ENCODE measurements at places on chromosomes 11 and 22. TPM values are rescaled to one million over a fixed set of nuclear protein-coding genes. Genes with fewer than 3 reads are reported as not detected.
A peak's percentile ranks its signal among the peaks of the same experiment; 100 is the strongest.

The DCHS1 gene
- 0.24 TPM for total RNA-seq

DNA sequence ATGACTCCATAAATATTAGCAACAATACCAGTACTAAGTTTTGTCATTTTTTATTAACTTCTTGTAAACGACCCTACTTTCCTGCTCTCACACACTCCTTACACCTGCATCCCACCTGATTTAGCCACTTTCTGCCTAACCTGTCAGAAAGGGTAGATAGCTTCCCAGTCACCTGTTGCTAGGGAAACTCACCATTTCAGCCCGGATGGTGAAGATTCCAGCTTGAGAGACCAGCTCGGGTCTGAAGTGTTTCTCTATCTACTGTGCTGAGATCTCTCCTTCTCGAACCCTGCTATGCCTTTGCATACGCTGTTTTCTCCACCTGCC is at the start of gene PARVG:
Gene PARVG, plus strand, starts transcription at position 220 of the 327 bp plus-strand sequence. CDS start 2,405 bp downstream, outside the sequence.
- H3K27ac ChIP-seq, result peak within 1 kb of the TSS; percentile 97
- peaks cover 19% of the 10 kb centered on the region for H3K4me1 ChIP-seq

- no peak for DNase-seq
These were observed 40.2 kb upstream of the EED start for GRCh38 chr11:86204356-86204755.

DNA sequence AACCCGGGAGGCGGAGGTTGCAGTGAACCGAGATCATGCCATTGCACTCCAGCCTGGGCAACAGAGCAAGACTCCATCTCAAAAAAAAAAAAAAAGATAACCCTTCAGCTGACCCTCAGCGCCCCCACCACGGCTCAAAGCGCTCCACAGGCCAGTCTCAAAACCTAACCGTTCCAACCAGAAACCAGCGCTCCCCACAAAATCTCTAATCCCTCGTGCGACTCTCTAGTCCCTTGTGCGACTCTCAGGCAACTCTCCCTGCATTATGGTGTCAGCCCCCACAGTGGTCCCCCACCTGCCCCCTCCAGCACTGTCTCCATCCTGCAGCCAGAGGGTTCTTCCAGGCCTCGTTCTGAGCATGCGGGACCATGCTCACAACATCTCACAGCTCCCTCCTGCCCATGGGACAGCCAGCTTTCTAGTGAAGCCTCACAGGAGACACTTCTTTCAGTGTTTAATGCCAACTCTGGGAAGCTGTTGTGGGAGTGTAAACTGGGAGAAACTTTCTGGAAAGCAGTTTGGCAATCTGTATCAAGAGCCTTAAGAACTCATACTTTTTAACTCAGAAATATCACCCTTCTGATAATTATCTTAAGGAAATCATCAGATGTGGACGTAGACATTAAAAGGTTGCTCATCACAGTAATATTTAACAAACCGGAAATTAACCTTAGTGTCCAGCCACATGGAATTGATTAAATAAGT is 4.2 kb upstream of the RASGRP2 start:
- H3K36me3 ChIP-seq, result peaks cover 14% of the 10 kb centered on the region
- peaks cover 43% of the 10 kb centered on the region for H3K4me1 ChIP-seq
- no peaks in the 10 kb centered on the region for H3K27me3 ChIP-seq
- no peak overlapping the region for H3K27ac ChIP-seq

- H3K36me3 ChIP-seq, result peaks cover 26% of the 10 kb centered on the region
- DNase-seq, result no peak
- no peaks in the 10 kb centered on the region for H3K27me3 ChIP-seq
- no peaks in the 10 kb centered on the region for H3K4me1 ChIP-seq
- no peak overlapping the region for H3K27ac ChIP-seq
- no peak overlapping the region for H3K4me3 ChIP-seq
These were observed 95.4 kb downstream of the RNF169 start for GRCh38 chr11:74844072-74844471.

DNA sequence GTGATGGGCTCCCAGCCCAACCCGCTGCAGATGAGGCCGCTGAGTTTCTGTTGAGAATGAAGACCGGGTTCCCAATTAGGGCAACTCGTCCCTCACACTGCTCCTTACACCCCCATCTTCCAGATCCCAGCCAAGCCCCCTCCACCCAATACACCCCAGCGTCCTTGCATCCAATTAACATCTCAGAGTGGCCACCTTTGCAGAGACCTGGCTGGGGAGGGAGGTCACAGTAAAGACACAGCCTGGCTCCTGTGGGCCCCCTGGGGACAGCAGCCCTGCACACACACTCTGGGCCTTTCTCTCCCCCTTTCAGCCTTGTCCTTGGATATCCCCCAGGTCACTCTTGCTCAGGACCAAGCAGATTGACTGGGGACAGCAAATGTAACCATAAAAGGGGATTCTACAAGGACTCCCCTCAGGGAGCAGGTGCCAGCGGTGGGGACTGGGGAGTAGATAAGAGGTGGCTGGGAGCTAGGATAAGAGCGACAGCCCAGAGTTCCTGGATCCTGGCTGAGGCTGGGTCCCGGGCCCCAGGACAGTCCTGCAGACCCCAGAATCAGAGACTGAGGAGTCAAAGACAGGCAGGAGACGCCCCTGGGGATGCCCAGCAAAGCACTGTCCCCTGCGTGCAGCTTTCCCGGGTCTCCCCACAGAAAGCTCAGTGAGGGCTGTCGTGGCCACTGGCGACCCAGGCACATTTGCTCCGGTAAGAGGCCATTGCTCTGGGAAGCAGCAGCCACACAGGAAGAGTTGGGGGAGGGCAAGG is 8.4 kb downstream of the APOBEC3A start:
- no peak for DNase-seq
- H3K4me1 ChIP-seq, result peaks cover 22% of the 10 kb centered on the region
- H3K27ac ChIP-seq, result no peak overlapping the region

DNA sequence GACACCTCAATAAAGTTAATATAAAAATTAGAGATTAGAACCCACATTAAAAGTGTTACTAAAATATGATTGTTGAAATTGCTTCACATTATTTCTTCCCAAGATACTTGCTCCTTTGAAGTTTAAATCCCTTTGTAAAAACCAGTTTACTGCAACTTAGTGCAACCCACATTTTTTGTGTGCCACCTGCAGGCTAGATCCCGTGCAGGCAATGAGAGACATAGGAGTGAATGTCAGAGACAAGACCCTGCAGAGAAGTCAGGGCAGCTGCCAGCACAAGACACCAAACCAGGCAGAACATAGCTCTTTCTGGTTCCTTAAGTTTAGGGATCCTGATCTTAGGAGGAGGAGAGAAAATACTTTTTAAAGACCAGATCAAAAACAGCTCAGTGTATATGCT is 142.8 kb upstream of the MTNR1B start:
- H3K27me3 ChIP-seq, result peaks cover 3% of the 10 kb centered on the region
- H3K27ac ChIP-seq, result no peak overlapping the region
- no peak for DNase-seq
- H3K36me3 ChIP-seq, result no peaks in the 10 kb centered on the region
- no peak overlapping the region for H3K4me3 ChIP-seq

GRCh38 chr11:74846770-74847169 is 98.1 kb downstream of the RNF169 start:
- no peak overlapping the region for H3K27ac ChIP-seq
- H3K27me3 ChIP-seq, result no peaks in the 10 kb centered on the region
- no peaks in the 10 kb centered on the region for H3K4me1 ChIP-seq
- DNase-seq, result no peak
- H3K4me3 ChIP-seq, result no peak overlapping the region
- H3K36me3 ChIP-seq, result peaks cover 23% of the 10 kb centered on the region

The LRFN4 gene
- total RNA-seq, result 48.4 TPM

DNA sequence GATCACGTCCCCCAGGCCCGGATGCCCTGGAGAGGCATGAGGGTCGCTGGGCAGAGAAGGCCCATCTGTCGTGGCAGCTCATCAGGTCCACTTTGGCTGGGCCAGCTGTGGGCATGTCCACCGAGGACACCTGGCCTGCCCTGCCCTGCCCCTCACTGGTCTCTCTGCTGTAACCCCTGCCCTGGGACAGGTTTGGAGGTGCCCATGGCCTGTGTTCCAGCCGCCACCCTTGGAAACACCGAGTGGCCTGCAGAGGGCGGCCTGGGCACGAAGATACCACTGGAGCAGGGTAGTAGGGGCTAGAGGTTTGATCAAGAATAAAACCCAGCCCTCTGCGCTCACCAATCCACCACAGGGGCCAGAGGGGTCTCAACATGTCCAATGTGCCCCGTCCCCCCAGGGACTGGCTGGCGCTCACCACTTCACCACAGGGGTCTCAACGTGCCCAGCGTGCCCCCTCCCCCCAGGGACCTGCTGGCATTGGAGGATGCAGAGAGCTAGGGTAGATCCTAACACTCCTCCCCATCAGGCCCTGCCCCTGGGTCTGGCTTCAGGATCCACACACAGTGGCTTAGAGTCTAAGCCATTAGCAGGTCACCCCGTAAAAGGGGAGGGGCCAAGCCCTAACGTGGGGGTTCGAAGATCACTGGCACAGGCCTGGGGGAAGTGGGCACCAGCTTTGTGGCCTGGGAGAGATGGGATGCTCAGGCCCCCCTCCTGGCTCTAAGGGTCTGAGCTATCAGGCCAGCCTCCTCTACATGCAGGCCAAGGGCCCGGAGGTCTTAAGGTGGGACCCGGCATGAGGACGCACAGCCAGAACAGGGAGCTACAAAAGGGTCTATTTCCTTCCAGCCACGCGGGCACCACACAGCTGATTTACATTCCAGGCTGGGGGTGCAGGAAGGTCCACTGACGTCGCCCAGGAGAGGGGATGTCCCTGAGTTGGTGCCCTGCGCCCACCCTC is 1.3 kb upstream of the HDAC10 start:
- no peak overlapping the region for H3K27ac ChIP-seq
- H3K36me3 ChIP-seq, result peaks cover 5% of the 10 kb centered on the region
- no peaks in the 10 kb centered on the region for H3K27me3 ChIP-seq
- peak; percentile 54 for DNase-seq
- H3K4me3 ChIP-seq, result no peak overlapping the region

DNA sequence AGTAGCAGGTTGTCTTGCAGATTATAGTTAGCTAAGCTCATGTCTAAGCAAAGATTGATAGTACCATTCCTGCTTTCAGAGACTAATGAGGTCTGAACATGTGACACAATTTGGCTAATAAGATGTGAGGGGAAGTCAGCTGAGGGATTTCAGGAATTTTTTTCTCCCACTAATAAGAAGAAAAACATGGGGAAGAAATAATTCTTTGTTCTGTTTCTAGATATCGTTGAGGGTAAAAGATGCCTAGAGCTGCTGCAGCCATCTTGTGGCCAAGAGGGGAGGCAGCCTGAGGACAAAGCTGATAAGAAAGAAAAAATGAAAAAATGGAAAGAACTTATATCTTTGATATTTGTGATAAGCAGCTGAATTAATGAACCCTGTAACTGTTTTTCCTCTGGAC is 1334.4 kb downstream of the LRRC4C start:
- DNase-seq, result no peak
- no peaks in the 10 kb centered on the region for H3K27me3 ChIP-seq
- H3K27ac ChIP-seq, result no peak overlapping the region
- no peaks in the 10 kb centered on the region for H3K4me1 ChIP-seq
- no peak overlapping the region for H3K4me3 ChIP-seq
- no peaks in the 10 kb centered on the region for H3K36me3 ChIP-seq

- H3K36me3 ChIP-seq, result no peaks in the 10 kb centered on the region
- H3K27me3 ChIP-seq, result peaks cover 5% of the 10 kb centered on the region
- DNase-seq, result no peak
- no peak overlapping the region for H3K4me3 ChIP-seq
- no peak overlapping the region for H3K27ac ChIP-seq
- H3K4me1 ChIP-seq, result no peaks in the 10 kb centered on the region
These were observed 109.9 kb upstream of the AKIP1 start for GRCh38 chr11:8801121-8801520.

- no peaks in the 10 kb centered on the region for H3K27me3 ChIP-seq
These were observed 13.8 kb upstream of the SLC39A13 start for GRCh38 chr11:47394322-47395222.

The EXPH5 gene
- total RNA-seq, result 0.65 TPM

The MMP26 gene
- not detected for total RNA-seq

DNA sequence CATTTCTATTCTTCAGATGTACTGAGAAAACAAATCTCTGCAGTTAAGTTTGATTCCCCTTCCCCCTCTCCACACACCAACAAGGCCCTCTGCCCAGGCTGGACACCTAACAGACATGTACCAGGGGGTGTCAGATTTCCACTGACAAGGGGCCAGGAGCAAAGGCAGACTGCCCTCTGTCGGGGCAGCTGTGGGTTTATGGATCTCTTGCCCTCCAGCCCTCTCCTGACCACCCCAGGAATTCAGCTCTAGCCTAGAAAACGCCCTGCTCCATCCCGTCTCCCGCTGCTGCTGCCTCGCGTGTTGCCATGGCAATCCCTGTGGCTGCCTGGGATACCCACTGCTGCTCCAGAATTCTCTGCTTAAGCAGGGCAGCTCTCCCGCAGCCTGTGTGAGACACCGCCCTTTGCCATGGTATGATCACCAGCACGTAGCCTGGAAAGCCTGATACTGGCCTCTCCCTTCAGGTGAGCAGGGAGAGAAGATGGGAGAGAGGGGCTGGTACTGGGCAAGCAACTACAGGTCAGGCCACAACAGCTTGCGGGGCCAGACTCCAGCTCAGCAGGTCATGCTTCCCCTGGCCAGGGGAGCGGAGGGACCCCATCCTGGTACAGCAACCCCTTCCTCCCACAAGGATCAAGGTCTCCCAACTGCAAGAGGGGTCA is 41.6 kb downstream of the BUD13 start:
- H3K4me1 ChIP-seq, result peaks cover 12% of the 10 kb centered on the region
- H3K36me3 ChIP-seq, result no peaks in the 10 kb centered on the region
- no peak for DNase-seq
- no peaks in the 10 kb centered on the region for H3K27me3 ChIP-seq

DNA sequence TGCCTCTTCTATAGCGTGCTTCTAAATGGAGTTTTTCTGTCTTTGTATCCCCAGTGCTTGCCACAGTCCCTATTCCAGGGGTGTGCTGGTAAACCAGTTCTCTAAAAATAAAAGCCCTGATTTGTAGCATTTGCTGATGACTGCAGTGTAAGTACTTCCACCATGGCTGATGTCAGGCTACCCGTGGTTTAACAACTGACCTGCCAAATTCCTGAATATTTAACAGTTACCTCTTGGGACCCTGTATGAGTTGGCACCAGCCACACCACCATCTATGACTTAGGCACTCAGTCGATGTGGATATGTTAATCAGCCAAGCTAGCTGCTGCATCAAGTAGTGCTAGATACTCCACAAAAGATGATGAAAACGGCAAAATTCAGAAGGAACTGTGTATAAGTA is 94.0 kb upstream of the MTNR1B start:
- DNase-seq, result no peak
- H3K4me1 ChIP-seq, result no peaks in the 10 kb centered on the region

DNA sequence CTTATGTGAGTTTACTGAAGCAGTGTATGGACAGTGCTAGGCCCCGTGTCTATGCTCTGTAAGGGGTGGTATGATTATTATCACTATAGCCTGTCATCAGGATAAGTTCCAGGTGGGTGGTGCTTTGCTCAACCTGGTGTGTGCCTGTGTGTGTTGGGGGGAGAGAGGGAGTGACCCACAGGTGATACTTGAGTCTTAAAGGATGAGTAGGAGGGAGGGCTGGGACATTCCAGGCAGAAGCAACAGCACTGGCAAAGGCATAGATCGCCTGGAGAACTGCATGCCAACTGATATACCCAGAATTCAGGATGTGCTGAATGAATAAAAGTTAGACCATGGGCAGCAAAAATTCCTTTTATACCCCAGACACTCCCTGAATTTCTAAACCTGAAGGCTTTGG is 4.5 kb downstream of the KIAA1671 start:
- H3K36me3 ChIP-seq, result no peaks in the 10 kb centered on the region
- H3K27me3 ChIP-seq, result peaks cover 37% of the 10 kb centered on the region
- peaks cover 10% of the 10 kb centered on the region for H3K4me1 ChIP-seq
- H3K27ac ChIP-seq, result no peak overlapping the region
- DNase-seq, result no peak

The ATM gene
- 39.7 TPM for total RNA-seq

Data from activated T-helper 1 cell treated with anti-CD3 and anti-CD28 coated beads, Interleukin-12 subunit alpha, Interleukin-12 subunit beta, Interleukin-2, Interleukin-4 antibody, amounts not matched to agents 30 ng/mL and 10 ng/mL and 1 ng/mL, durations not matched to agents 14 hours and 24 hours and 36 hours (primary cell).